Right renal pelvis (tissue), 4 donors: ENCODE measurements at places on chromosomes 3 and 15. TPM values are rescaled to one million over a fixed set of nuclear protein-coding genes. Genes with fewer than 3 reads are reported as not detected.

Gene IFT57
- polyA plus RNA-seq: 102 TPM

Gene CHRNA3
- polyA plus RNA-seq: 0.98 TPM

Gene GPR171
- 0.42 TPM for polyA plus RNA-seq

Gene STRIT1
- 1.9 TPM for polyA plus RNA-seq

- DNase-seq: no peak
These were observed 75.5 kb downstream of the PEX5L start for GRCh38 chr3:179961071-179961702.

- no peak for DNase-seq
These were observed 47.0 kb upstream of the LHFPL4 start for GRCh38 chr3:9600597-9600996.

GRCh38 chr3:39137991-39138803 is 15.2 kb downstream of the CSRNP1 start:
- no peak for DNase-seq

GRCh38 chr3:35653347-35653746 is 14.0 kb downstream of the ARPP21 start:
- no peak for DNase-seq

GRCh38 chr3:172601066-172601832 is 78.0 kb upstream of the TNFSF10 start:
- no peak for DNase-seq

DNA sequence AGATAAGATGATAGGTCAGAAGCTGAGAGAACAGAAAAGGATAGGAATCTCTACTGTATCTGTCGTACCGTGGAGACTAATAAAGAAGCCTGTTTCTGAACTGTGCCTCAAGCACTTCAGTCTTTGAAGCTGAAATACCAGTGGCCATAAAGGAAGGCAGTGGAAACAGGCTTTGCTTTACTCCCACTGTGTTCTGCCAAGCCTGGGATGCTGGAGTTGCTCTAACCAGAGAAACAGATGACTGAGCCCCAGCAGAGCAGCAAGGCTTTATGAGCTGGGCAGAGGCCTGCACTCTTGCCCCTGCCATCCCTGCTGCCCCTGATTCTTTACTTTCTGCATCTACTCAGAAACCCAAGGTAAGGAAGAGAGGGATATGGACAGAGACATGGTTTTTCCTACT is 89.4 kb downstream of the PDE8A start:
- DNase-seq: peak; percentile 14

GRCh38 chr3:85342915-85343314 is 384.1 kb downstream of the CADM2 start:
- no peak for DNase-seq

DNA sequence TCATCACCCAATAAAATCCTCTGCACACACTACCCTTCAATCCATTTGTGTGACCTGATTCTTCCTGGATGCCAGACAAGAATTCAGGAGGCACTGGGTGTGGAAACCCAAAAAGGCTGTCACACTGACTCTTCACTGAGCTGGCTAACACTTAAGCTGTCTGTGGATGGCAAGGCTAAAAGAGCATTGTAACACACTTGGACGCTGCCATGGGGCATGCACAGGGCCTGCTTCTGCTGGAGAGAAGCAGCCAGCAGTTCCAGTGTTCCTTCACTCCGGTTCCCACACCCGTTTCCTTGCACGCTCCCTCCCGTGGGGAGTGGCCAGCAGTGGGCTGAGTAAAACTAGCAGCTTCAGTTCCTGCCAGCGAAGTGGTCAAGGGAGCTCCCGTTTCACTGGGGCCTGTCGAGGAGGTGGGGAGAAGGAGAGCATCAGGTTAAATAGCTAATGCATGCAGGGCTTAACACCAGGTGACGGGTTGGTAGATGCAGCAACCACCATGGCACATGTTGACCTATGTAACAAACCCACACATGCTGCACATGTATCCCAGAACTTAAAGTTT is 737.1 kb downstream of the FHIT start:
- DNase-seq: no peak

DNA sequence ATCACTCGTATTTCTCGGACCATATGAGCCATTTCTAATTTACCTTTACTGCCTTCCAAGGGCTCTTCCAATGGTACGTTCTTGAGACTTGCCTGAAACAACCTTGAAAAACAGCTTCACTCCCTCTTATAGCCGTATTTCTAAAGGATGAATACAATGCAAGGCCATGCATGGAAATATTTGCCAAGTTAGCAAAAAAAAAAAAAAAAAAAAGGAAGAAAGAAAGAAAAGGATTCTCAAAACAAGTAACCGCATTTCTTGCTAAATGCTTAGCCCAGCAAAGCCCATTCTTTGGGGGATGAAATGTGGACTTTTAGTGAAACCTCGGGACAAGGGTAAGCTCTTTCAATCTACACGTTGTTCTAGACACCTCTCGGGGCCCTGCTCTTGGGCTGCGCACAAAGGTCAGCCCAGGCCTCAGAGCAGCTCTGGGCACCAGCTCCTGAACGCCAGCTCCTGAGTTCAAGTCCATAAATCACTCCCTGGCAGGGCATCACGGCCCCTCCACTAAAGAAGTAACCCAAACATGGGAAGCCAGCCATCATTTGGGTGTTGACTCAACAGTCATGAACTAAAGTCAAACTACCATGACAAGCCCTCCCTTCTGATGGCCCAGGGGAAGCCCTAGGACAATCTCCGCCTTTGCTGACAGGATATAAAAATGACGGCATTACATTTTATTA is 132.7 kb downstream of the ADAMTS17 start:
- DNase-seq: no peak

GRCh38 chr15:81478354-81478753 is 104.3 kb upstream of the TMC3 start:
- DNase-seq: no peak

- DNase-seq: no peak
These were observed 18.6 kb downstream of the ZDHHC19 start for GRCh38 chr3:196192524-196193051.

- DNase-seq: peak; percentile 6
These were observed 236.8 kb upstream of the GBE1 start for GRCh38 chr3:81998139-81998755.

DNA sequence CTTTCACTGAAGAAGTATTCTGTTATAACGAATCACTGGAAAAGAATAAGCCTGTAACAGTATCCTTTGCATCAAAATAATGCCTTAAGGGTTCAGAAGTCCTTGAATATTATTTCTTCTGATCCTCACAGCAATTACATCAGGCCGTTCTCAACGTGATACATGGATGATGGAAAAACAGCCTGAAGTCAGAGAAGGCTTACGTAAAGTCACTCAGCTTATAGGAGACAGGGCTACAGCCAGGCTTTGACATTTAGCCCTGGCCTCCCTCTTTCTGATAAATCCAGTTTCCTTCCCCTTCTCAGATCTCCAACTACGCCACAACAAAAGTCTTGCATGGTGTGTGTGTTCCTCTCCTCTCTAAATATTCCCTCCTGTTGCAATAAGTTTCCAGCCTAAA is 131.9 kb downstream of the ANO10 start:
- DNase-seq: no peak
